ENCODE measurements at places on chromosomes 12 and 14.

GRCh38 chr12:28776220-28776619 lies 372.9 kb upstream of the FAR2 start:
- DNase-seq = no peak

DNA sequence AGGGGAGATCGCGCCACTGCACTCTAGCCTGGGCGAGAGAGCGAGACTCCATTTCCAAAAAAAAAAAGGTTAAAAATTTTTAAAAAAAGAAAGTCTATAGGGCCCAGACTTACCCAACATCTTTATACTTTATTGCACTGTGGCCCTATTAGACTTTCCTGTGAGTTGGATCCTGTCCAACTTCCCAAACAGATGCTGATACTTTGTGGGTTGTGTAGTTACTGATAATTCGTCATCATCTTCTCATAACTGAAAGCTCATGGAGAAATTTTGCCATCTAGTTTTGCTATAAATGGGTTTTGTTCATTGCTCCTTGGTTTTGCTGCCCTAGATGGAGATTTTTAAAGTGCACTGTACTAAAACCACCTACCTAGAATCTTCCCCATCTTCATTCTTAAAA lies 31.1 kb downstream of the APOBEC1 start:
- DNase-seq = no peak

GRCh38 chr14:74476607-74477006 lies 16.5 kb downstream of the NPC2 start:
- no peak for DNase-seq

- no peak for DNase-seq
Measured at GRCh38 chr14:49895480-49895879, 2.6 kb downstream of the ARF6 start.

All from NCI-H2081 (cell line).